ENCODE measurements at places on chromosomes 7 and 10. TPM values are rescaled to one million over a fixed set of nuclear protein-coding genes. Genes with fewer than 3 reads are reported as not detected.
A peak's percentile ranks its signal among the peaks of the same experiment; 100 is the strongest.

The ATOH7 gene
- total RNA-seq: not detected

The RSU1 gene
- 54.0 TPM for total RNA-seq

The GIMAP8 gene
- 6.1 TPM for total RNA-seq

DNA sequence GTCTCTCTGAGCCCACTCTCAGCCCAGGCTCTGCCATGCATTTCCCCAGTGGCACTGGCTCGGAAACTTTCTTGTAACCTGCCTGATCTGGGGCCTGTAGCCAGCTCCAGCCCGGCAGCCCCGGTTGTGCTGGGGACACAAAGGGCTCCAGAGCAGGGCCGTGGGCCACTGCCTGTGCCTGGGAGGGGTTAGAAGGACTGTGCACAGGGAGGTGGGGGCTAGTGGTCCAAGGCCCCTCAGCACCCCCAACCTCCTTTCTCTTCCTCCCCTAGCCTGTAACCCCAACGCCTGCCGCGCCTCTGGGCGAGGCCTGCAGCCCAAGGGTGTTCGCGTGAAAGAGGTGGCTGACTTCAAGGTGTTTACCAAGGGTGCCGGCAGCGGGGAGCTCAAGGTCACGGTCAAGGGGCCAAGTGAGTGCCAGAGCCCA is 9.6 kb downstream of the FLNC start:
- no peaks in the 10 kb centered on the region for H3K36me3 ChIP-seq
- H3K4me3 ChIP-seq: no peak overlapping the region
- H3K4me1 ChIP-seq: peaks cover 2% of the 10 kb centered on the region
- H3K27me3 ChIP-seq: no peaks in the 10 kb centered on the region
- DNase-seq: no peak
- H3K27ac ChIP-seq: no peak overlapping the region

- no peak overlapping the region for H3K27ac ChIP-seq
- no peak overlapping the region for H3K4me3 ChIP-seq
- H3K36me3 ChIP-seq: peaks cover 3% of the 10 kb centered on the region
These were observed 31.3 kb upstream of the RNF32 start for GRCh38 chr7:156609010-156609877.

DNA sequence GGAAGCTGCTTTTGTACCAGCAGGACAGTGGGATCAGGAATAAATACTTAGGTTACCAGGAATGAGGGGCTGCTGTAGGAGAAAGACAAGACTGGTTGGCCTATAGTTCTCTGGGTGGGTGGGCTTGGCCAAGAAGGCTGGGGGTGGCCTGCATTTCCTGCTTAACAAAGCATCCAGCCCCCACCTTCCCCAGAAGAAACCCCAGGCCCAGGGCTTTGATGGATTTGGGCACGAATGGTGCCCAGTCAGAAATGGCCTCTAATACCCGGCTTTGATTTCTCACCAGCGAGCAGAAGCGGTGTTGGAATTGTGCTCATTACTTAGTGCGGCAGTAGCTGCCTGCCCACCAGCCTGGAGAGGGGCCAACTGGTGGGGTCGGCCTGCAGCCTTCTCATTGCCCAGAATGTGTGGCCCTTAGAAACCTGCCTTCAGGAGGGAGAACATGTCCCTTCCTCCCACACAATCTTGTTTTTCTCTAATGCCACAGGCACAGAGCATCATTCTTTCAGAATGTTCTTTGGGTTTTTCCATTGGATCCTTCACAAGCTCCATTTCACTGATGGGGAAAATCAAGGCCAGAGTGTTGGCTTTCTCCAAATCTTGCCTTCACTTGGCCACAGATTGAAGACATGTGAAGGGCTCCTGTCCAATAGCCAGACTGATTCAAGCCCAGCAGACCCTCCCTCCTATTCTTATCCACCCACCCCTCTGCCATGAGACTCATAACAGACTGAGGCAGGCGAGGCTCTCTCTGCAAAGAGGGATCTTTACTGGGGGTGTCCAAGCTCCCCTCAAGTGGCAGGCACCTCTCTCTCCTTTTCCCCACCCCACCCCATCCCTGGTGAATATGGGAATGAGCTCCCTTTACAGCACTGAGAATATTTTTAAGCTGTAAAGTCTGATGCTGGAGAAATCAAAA is 2.5 kb downstream of the UNC5B start:
- H3K27me3 ChIP-seq: peaks cover 74% of the 10 kb centered on the region
- H3K4me1 ChIP-seq: peaks cover 4% of the 10 kb centered on the region
- no peak for DNase-seq
- H3K27ac ChIP-seq: no peak overlapping the region

The NPY gene
- not detected for total RNA-seq

- no peak overlapping the region for H3K4me3 ChIP-seq
- no peak for DNase-seq
- peaks cover under 1% of the 10 kb centered on the region for H3K4me1 ChIP-seq
- no peaks in the 10 kb centered on the region for H3K36me3 ChIP-seq
- peaks cover 7% of the 10 kb centered on the region for H3K27me3 ChIP-seq
These were observed 4.0 kb downstream of the MUC17 start for GRCh38 chr7:101023839-101024238.

The ATRNL1 gene
- total RNA-seq: 0.87 TPM

The CYP26C1 gene
- total RNA-seq: not detected

GRCh38 chr10:48803801-48804584 is 119.3 kb downstream of the WDFY4 start:
- no peak for DNase-seq
- H3K36me3 ChIP-seq: peaks cover 10% of the 10 kb centered on the region
- H3K27ac ChIP-seq: no peak overlapping the region
- peaks cover 51% of the 10 kb centered on the region for H3K4me1 ChIP-seq

The ZPBP gene
- not detected for total RNA-seq

The IRF5 gene
- total RNA-seq: 26.0 TPM

DNA sequence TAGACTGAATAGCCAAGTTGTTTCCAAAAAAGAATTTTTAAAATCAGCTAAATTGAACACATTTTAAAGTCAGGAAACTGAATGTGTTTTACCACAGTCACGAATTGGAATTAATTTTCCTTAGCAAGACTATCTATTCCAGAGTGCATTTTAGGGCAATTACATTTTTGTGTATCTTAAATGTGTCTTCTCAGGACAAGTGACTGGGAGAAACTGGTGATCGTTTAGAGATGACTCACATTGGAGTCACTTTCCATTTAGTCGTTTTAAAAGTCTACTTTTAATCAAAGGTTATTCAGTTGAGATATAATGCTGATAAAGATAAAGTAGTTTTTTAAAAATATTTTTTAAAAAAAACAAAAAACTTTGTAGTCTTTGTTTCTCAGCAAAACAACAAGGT is 191.7 kb upstream of the SLC26A5 start:
- no peak overlapping the region for H3K4me3 ChIP-seq
- no peak for DNase-seq
- no peaks in the 10 kb centered on the region for H3K36me3 ChIP-seq

DNA sequence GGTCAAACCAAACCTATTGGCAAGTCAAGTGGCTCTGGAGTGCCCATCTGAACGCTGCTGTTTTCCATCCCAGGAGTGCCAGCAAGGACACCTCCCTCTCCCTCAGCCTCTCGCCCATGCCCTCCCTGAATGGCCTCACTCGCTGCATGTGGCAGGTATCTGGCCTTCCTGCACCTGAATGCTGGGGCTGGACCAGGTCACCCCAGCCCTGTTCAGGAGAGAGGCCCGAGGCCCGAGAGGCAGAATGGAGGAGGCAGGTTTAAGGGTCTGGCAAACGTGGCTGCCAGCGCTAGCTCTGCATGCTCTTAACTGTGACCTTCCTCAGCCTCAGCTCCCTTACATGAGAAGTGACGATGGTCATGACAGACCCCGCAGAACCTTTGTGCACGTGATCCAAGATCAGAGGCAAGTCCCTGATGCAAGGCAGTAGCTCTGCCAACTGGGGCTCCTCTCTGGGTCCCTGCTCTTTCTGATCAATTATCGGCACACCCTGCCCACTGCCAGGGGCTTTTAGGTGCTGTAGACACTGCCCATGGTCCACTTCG is 295.7 kb upstream of the ZMIZ1 start:
- H3K27ac ChIP-seq: no peak overlapping the region
- H3K4me1 ChIP-seq: no peaks in the 10 kb centered on the region
- DNase-seq: no peak

DNA sequence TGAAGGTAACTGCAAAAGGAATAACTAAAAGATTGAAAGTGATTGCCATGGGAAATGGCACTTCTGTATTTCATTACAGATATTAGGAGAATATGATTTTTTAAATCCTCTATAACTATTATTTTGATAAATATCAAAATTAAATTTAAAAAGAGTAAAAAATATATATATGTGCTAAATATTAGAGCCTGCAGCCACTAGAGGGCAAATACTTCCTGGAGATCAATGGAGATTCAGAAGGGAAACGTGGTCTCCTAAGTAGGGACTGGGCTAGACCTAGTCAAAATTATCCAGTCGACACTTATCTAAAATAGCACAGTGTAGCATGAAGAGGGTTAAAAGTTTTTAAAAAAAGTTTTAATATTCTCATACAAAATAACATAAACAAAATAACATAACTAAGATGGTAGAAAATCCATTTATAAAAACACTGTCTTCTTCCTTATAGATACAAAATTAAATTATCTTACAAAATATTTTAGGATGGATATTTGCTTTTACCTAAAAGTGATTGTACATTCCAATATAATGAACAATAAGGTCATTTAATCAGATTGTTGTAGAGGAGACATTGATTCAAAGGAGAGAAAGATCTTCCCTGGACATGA is 434.3 kb downstream of the MDFIC start:
- H3K27ac ChIP-seq: no peak overlapping the region
- H3K4me1 ChIP-seq: no peaks in the 10 kb centered on the region
- H3K4me3 ChIP-seq: no peak overlapping the region
- no peak for DNase-seq

DNA sequence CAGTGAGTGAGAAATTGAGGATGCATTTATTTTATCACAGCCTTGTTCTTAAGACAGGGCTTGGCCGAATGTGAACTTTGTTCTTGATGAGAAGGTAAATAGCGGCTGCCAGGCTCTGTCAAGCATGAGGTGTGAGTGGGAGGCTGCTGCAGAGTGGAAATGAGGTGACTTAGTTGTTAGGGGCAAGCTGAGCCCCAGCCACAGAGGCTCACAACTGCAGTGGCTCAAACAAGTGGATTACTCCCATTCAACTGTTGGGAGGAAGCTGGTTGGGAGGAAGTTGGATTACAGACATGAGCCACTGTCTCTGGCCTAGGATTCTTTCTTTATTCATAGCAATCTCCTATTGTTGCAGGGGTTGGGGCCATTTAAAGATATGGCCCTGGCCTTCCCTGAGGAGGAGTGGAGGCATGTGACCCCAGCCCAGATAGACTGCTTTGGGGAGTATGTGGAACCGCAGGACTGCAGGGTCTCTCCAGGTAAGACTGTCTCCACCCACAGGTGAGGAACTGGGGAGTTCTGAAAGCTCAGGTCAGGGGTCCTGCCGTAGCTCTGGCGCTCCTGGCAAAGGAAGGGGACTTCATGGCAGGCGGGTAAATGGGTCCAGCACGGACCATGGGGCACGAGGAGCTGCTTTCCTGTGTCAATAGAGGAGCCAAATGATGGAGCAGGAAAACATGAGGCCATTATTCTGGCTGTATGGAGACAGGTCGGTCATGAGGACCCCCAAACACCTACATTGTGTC is 7.1 kb downstream of the ZSCAN25 start:
- H3K4me1 ChIP-seq: peaks cover 70% of the 10 kb centered on the region
- peak overlapping the region; percentile 91 for H3K4me3 ChIP-seq
- DNase-seq: no peak
- H3K27me3 ChIP-seq: no peaks in the 10 kb centered on the region
- H3K36me3 ChIP-seq: peaks cover 92% of the 10 kb centered on the region

The NXPH1 gene
- total RNA-seq: not detected

The TMEM270 gene
- not detected for total RNA-seq

The SEMA3C gene
- total RNA-seq: not detected

The AOC1 gene
- total RNA-seq: 0.16 TPM

DNA sequence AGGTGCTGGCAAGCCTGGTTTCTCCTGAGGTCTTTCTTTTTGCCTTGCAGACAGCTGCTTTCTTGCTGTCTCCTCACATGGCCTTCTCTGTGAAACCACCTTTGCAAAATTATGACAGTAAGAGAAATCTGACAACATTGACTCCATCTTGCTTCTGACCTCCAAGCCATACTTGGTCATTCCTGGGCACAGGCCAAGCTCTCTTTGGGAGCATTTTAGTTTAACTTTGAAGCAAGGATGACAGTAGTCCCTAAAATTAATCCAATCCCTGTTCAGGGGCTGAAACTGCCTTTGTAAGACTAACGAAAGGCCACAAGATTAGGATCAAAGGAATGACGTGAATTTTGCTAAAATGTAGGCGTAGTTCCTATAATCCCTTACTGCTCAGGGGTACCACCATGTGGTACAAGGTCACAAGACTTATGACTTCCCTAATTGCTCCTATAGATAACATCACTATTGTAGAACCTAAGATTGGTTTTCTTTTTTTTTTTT is 25.1 kb upstream of the NRBF2 start:
- peaks cover 9% of the 10 kb centered on the region for H3K4me1 ChIP-seq
- H3K36me3 ChIP-seq: no peaks in the 10 kb centered on the region
- H3K4me3 ChIP-seq: no peak overlapping the region

The CD36 gene
- not detected for total RNA-seq

The ZNF786 gene
- total RNA-seq: 10.3 TPM

Measured in activated T-helper 2 cell treated with anti-CD3 and anti-CD28 coated beads, Interferon-gamma antibody, Interleukin-2, Interleukin-4, amounts not matched to agents 10 μg/mL and 5 μg/mL and 100 μg/mL, durations not matched to agents 14 hours and 24 hours and 36 hours (primary cell).